ENCODE measurements at places on chromosomes 1 and 21.

- no peak for DNase-seq
These were observed 1.8 kb downstream of the FNDC5 start for GRCh38 chr1:32868806-32869455.

- no peak for DNase-seq
These were observed 123.1 kb downstream of the NRDC start for GRCh38 chr1:51755437-51755836.

- no peak for DNase-seq
These were observed 77.2 kb downstream of the FHAD1 start for GRCh38 chr1:15323989-15324868.

DNA sequence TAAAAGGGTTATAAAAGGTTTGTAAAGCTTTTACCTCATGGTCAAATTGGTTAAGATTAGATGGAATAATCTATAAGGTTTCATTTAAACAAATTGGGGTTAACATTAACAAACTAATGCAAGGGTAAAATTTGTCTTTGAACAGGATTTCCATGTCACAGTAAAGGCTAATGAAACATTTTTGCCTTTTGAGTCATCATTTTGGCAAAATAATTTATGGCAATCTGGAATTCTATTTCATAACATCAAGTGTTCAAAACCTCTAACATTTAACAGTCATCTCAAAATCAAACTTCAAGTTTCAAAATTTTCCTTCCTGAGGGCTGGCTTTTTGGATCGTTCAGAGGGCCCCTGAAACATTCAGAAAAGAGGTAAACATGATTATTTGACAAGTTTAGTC, 6.6 kb upstream of the CD46 start:
- no peak for DNase-seq

GRCh38 chr1:181073638-181074037, 14.9 kb upstream of the IER5 start:
- DNase-seq: no peak

GRCh38 chr1:85396194-85396593, 68.8 kb downstream of the DDAH1 start:
- no peak for DNase-seq

DNA sequence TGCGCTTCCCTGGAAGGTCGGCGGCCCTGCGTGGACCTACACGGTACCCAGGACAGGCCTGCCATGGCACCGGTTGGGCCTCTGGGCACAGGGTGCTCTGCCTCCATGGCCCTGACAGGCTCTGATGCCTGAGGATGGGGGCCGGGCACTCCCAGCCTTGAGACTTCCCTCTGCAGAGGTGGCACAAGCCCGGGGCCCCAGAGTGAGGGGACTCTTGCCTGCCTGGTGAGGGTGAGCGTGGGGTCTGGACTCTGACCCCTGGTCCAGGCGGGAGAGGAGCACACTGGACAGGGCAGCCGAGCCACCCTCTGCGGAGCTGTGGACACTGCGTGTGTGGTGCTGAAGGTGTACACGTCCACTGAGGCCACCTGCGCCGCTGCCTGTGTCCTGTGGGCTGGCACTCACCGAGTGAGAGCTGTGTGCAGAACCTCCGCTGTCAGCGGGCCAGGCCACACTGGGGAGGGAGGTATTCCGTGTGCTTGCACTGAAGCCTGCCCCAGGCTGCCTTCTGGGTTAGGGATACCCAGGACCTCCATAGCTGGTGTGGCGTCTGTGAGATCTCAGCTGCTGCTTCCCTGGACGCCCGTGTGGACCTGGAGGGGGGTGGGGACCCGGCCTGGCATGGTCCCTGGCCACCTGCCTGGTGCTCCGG, 10.4 kb downstream of the SKI start:
- no peak for DNase-seq

DNA sequence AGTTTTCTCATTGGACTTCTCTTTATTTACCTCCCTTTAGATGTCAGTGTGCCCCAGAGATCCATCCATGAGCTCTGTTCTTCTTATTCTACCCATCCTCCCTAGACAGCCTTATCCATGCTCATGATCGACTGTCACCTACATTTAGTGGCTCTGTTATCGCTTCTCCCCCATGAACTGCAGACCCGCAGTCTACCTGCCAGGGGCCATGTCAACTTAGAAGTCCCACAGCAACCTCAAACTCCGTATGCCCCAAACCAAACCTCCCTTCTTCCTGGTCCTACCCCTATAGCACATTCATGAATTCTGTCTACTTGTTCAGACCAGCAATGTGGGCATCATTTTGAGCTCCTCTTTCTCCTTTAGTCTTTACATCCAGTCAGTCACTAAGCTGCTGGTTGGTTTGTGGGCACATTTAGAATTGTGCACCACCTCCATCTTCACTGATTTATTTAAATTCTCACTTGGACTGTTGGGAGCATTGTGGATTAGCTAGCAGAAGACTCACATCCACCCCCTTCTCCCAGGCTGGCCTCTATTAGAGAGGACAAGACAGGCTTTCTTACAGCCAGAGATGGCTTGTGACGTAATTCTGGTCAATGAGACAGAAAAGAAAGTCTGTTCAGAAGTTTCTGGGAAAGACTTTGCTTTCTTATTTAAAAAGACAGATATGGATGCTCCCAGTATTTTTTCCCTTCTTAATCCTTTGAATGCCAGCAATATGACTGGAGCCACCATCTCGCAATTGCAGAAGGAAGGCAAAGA, 19.1 kb downstream of the C1orf116 start:
- no peak for DNase-seq

DNA sequence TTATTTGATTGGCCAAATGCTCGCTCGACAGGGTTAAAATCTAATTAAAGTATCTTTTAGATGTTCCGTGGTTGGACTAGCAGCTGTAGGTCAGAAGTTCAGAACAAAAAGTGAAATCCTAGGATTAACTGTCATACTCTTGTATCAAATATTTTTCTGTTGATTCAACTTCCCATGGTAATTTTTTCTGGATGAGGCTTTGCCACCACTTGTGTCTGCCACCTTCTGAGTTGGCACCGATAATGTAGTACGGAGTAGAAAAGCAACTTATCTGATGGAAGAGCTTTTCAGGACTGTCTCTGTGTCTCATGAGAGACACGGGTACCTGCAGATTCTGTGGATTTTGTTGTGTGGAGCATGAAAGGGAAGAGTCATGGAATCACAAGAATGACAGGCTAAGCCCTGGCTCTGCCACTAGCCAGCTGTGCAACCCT, 44.6 kb upstream of the CNN3 start:
- DNase-seq: no peak

DNA sequence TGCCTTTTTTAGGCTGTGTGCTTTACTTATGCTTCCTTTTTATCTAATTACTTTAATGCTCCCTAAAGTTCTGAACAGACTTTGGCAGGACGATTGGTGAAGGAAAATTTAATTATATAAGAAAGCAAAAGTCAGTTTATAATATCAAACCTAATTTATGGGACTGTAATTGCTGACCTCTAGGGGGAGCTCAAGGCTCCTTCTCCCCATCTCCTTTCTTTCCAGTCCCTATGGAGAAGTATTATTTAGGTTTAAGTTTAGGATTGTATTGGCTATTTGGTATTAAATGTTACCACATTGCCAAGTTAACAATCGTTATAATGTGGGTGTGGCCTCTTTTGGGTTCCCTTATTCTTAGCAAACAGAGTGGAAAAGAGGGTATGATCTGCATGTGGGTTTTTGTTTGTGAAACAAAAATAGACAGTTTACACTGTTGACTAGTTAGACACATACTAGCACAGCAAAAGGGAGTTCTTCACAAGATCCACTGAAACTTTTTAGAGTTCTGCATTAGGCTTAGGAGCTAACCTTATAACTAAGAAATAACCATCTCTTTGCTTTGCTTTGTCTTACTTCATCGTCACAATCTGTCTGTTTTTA, 48.2 kb upstream of the TNFSF4 start:
- DNase-seq: peak; percentile 20

GRCh38 chr1:78227705-78228635, 182.2 kb downstream of the GIPC2 start:
- no peak for DNase-seq

GRCh38 chr1:110619412-110620249, 13.5 kb upstream of the KCNA2 start:
- DNase-seq: peak; percentile 75
